Mesangial cell (primary cell): ENCODE measurements at places on chromosomes 4 and X. TPM values are rescaled to one million over a fixed set of nuclear protein-coding genes. Genes with fewer than 3 reads are reported as not detected.

The ZFP92 gene
- total RNA-seq: 0.49 and 0.89 TPM in 2 replicates

The LDB2 gene
- 0.33 and 3.2 TPM in 2 replicates for total RNA-seq

The DTHD1 gene
- not detected in 2 replicates for total RNA-seq

The CXCR3 gene
- not detected in 2 replicates for total RNA-seq

The CORIN gene
- 0.13 and 0.49 TPM in 2 replicates for total RNA-seq

The CT45A8 gene
- total RNA-seq: not detected in 2 replicates

The MAGED4 gene
- total RNA-seq: 46.3 and 82.9 TPM in 2 replicates

The DDIT4L gene
- 0.16 and 0.38 TPM in 2 replicates for total RNA-seq

The ADH1C gene
- total RNA-seq: not detected in 2 replicates
